Bronchial smooth muscle cell (primary cell): ENCODE measurements at places on chromosomes 5 and 9. TPM values are rescaled to one million over a fixed set of nuclear protein-coding genes. Genes with fewer than 3 reads are reported as not detected.

TOMM5 gene
- 148 and 160 TPM in 2 replicates for total RNA-seq

SPATA31A3 gene
- not detected in 2 replicates for total RNA-seq

DOK3 gene
- 1.1 TPM in 2 replicates for total RNA-seq

KCNV2 gene
- not detected in 2 replicates for total RNA-seq

SH2D3C gene
- not detected in 2 replicates for total RNA-seq

IFNK gene
- not detected in 2 replicates for total RNA-seq

KLF9 gene
- total RNA-seq = 18.8 and 22.5 TPM in 2 replicates

F2RL2 gene
- total RNA-seq = 10.4 and 15.0 TPM in 2 replicates

TSSK1B gene
- 0.16 and 0.26 TPM in 2 replicates for total RNA-seq

HAVCR2 gene
- 0.16 and 3.3 TPM in 2 replicates for total RNA-seq

BTNL8 gene
- total RNA-seq = not detected in 2 replicates

IFNA1 gene
- not detected in 2 replicates for total RNA-seq

SPINK5 gene
- under 0.01 and 0.09 TPM in 2 replicates for total RNA-seq

SLC23A1 gene
- total RNA-seq = not detected in 2 replicates

LECT2 gene
- total RNA-seq = not detected in 2 replicates

KLHL9 gene
- total RNA-seq = 28.8 and 35.0 TPM in 2 replicates

CATSPER3 gene
- total RNA-seq = 0.16 and 0.17 TPM in 2 replicates

NEUROG1 gene
- not detected in 2 replicates for total RNA-seq

NRG2 gene
- 0.32 and 0.60 TPM in 2 replicates for total RNA-seq

PFN3 gene
- total RNA-seq = not detected in 2 replicates

SPINK4 gene
- total RNA-seq = 0.95 TPM in 1 of 2 replicates, not detected in the other

TXNDC8 gene
- not detected in 2 replicates for total RNA-seq

TLX3 gene
- total RNA-seq = not detected in 2 replicates

PCSK1 gene
- under 0.01 TPM in 1 of 2 replicates, not detected in the other for total RNA-seq

GABRA1 gene
- not detected in 2 replicates for total RNA-seq

SH3GL2 gene
- total RNA-seq = not detected in 2 replicates

FCN2 gene
- total RNA-seq = not detected in 2 replicates

SPINK13 gene
- total RNA-seq = not detected in 2 replicates
